Mammary epithelial cell (primary cell): ENCODE measurements at places on chromosomes 1 and 21.

DNA sequence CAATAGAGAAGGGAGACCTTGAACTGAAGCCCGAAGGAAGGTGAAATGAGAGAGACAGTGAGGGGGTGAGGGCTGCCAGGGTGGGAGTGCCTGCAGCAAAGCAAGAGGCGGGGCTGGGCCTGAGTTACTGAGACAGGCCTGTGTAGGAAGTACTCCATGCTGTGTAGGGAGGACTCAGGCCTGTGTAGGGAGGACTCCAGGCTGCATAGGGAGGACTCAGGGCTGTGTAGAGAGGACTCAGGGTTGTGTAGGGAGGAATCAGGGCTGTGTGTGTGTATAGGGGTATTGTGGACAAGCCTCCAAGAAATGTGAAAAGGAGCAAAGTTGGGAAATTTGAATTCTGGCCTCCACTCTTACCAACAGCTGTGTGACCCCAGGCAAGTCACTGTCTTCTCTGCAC, 133.8 kb upstream of the CACNA1E start:
- DNase-seq = no peak

DNA sequence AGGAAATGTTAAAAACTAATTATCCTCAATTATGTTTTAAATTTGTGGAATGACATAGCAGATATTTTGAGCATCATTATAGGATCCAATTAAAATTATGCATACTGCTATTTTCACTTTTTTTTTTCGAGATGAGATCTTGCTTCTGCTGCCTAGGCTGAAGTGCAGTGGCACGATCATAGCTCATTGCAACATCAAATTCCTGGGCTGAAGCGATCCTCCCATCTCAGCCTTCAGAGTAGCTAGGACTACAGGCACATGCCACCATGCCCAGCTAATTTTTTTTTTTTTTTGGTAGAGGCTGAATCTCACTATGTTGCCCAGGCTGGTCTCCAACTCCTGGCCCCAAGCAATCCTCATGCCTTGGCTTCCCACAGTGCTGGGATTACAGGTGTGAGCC, 11.3 kb upstream of the SLC1A7 start:
- DNase-seq = no peak

- no peak for DNase-seq
Measured at GRCh38 chr1:111204983-111205713, 4.7 kb upstream of the DENND2D start.

DNA sequence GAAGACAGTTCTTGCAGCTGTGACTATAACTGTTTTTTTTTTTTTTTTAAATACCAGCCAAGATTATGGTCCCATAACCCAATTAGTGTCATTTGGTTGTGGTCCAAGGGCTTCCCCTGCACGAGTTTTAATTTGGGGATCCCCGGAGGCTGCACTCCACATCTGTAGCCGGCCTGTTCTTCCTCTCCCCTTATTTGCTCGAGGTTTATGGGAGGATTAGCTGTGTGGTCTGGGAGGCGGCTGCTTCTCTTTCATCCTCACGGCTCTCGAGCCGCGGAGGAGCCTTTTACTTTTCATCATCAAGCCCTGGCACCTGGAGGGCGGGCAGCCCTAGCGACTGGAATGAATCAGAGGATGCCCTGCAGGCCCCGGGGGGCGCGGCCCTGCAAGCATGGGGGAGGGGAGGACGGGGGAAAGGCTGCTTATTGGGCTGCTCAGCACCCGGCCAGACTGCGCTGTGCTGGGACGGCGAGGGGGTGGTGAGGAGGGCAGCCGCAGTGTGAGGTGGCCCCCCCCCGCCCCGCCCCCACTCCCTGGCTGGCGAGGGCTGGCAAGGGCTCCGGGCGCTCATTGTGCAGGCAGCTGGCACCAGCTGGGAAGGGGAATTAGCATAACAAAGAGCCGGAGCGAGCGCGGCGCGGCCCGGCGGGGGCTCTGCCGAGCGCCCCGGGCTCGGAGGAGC, 18.5 kb downstream of the SERTAD4 start:
- peak; percentile 70 for DNase-seq

- peak; percentile 51 for DNase-seq
Measured at GRCh38 chr1:193408782-193409293, 222.4 kb upstream of the B3GALT2 start.

DNA sequence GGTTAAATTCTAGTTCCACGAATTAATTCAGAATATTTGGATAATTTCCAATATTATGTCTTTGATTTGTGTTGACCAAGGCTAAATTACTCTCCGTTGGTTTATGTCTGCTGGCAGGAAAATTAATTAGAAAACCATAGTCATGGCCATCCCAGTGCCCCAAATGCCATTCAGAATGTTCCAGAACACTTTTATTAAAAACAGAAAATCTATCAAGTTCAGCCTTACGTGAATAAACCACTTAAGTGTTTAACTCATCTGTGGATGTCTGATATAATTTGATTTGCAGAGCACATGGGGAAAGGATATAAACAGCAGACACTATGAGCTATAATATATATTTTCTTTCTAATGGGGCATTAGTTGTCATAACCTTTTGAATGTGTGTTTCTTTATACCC, 480.7 kb downstream of the MRPL39 start:
- DNase-seq = no peak

DNA sequence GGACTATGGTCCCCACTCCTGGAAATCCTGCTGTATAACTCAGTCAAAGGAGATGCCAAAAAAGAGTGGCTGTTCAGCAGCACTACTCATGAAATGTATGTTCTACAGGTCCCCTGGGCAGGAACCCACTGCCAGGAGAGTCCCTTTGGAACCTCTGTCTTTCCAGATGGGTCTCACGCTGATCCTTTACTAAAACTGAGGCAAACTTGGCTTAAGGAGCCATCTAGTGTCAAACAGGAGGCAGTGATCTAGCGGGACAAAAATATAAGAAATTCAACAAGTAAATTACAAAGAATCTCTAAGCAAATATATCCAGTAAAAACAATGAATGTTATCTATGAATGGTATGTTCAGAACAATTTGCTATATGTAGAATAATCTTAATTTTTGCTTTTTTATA, 80.5 kb upstream of the PRMT6 start:
- no peak for DNase-seq

- no peak for DNase-seq
Measured at GRCh38 chr1:41740630-41741239, 178.0 kb downstream of the HIVEP3 start.

DNA sequence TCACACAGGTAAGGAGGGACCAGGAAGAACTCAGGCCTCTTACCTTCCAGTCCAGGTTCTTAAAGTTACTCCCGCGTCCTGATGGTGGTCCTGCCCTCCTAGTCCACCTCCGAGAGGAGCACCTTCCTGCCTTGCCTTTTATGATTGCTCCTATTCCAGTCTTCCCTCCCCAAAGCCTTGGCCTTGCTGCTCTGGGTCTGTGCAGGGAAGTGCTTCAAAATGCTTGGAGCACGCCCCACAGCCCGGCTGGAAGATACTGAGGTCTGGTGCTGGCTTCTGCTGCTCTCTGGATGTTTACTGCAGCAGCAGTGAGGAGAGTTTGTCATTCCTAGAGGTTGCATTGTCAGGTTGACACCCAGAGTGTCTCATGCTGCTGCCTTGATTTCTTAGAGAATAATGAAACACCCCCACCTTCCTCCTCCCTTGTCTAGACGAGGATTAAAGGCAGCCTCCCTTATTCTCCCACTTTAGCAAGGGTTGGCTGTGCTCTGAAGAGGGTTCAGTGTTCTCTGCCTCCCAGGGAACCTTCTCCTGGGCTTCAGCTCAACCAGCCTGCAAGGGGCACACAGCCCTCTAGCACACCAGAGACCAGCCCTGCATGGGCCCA, 142.2 kb upstream of the CACNA1E start:
- DNase-seq = no peak

DNA sequence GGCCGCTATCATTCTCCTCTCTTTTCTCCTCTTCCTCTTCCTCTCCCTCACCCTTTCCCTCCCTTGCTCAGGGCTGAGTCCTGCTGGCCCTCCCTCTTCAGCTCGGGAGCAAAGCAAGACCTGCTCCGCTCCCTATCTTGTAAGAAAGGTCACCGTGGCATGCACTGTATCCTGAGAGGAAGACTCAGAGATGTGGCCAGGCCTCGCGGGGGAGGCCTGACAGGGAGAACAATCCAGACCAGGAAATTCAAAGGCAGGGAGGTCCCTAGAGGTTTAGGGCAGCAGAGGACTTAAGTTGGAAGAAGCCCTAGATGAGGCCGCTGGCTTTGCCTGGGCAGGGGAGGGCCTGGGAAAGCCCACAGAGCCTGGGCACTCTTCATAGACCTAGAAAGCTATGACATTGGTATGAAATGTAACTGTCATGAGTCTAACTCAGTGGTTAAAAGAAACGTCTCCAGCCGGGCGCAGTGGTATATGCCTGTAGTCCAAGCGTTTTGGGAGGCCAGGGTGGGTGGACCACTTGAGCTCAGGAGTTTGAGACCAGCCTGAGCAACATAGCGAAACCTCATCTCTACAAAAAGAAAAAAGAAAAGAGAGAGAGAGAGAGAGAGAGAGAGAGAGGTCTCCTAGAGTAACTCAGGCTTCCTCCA, 14.6 kb upstream of the PTAFR start:
- DNase-seq = no peak

- DNase-seq = peak; percentile 38
Measured at GRCh38 chr21:45405819-45406762, 1.1 kb downstream of the COL18A1 start.

DNA sequence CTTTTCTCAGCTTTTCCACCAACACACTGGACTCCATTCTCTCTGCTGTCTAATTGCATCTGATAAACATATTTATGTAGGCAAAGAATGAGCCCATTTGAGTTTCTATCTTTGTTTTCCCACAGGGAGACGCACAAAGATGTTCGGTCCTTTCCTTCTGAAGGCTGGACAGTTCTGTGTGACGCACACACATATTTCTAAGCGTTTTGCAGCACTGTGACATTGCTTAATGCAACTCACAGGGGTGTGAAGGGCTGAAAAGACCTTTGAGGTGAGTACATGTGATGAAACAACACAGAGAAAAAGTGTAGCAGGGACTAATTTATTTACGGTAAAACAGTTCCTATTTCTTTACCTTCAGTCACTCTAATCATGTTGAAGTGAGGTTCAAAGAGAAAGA, 323.1 kb upstream of the RUNX1 start:
- no peak for DNase-seq

GRCh38 chr1:27968692-27969091, 8.9 kb downstream of the XKR8 start:
- peak; percentile 90 for DNase-seq

DNA sequence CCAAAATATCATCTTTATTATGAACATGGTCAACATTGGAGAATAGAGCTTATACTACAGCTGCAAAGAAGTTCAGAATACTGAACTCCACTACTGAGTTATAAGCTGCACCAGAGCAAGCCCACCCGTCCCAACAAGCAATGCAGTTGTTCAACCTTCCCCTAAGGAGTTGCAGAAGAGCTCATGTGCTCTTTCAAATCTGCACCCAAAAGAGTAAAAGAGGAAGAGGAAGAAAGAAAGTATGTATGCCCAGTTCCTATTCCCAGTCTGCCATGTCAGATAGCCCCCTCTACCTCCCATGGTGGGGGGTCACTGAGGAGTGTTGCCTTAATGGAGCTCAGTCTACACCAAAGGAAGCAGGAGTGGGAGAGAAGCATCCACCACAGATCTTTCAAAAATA, 6.9 kb downstream of the C1orf162 start:
- DNase-seq = no peak

DNA sequence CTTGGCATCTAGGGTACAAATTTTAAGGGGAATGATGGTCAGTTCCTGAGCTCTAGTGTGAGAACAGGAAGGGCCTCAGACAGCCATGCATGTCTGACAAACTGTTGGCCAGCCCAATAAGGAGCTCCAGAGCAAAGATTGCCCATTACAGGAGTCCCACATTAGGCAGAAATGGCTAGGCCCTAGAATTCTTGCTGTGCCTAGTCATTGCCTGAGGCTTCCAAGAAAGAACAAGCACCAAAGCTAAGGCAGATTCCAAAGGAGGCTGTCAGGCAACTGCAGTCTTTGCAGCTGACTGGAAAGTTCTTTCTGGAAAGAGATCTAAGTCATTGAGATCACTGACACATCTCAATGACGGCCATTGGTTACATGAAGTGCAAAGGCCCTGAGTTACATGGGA, 3.9 kb upstream of the STIL start:
- DNase-seq = peak; percentile 58

DNA sequence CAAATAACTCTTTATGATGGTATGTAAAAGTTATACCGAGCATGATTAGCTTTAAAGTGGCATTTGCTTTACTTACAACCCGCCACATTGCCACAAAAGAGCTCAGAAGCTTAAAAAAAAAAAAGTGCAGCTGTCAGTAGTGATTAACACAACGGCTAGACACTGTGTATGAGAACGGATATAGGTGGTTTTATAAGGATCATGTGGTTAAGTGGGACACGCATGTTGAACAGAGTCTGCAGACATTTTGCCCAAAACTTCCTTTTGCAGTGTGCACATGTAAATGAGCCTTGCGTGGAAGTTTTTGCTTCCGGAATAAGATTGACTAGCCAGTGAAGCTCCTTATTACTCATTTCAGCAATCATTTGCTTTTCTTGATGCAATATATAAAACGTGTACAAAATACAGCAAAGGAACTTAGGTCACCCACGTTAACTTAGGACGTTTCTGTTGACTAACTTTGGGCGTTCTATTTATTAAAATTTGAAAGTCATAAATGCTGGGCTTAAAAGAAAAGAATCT, 58.7 kb upstream of the RGS1 start:
- DNase-seq = no peak

DNA sequence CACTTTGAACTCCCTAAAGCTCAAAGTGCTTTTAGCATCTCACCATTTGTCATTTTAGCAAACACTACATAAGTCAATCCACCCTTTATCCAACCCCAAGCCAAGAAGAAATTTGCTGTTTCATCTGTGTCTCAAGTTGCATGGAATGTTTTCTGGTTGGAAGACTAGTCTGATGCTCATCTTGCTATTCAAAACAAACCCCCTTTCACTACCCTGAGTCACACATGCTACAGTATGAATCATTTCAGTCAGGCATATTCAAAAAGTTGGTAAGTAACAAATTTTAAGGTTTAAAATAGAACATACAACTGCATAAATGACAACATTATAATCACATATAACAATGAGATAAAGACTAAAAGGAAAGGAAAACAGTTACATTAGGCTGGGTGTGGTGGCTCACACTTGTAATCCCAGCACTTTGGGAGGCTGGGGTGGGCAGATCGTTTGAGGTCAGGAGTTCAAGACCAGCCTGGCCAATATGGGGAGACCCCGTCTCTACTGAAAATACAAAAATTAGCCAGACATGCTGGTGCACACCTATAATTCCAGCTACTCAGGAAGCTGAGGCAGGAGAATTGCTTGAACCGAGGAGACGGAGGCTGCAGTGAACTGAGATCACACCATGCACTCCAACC, 38.7 kb downstream of the DSTYK start:
- DNase-seq = peak; percentile 91

DNA sequence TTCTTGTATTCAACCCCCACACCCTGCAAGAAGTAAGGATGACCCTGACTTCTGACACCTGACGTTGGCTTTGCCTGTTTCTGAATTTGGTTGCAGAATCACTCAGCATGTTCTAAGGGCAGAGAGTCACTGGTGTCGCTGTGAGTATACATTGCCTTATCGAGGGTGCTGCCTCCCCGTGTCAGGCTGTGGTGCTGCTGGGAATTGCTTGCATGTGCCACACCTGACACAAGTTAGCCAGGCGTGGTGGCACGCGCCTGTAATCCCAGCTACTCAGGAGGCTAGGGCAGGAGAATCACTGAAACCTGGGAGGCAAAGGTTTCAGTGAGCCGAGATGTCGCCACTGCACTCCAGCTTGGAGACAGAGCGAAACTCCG, 45.9 kb downstream of the WDR4 start:
- no peak for DNase-seq
